Stimulated activated CD4-positive, alpha-beta T cell treated with anti-CD3 and anti-CD28 coated beads, Interleukin-1b, Interleukin-23, amount 100 ng/mL, for 4 hours (primary cell): ENCODE measurements at places on chromosomes 2 and 18.
A peak's percentile ranks its signal among the peaks of the same experiment; 100 is the strongest.

DNA sequence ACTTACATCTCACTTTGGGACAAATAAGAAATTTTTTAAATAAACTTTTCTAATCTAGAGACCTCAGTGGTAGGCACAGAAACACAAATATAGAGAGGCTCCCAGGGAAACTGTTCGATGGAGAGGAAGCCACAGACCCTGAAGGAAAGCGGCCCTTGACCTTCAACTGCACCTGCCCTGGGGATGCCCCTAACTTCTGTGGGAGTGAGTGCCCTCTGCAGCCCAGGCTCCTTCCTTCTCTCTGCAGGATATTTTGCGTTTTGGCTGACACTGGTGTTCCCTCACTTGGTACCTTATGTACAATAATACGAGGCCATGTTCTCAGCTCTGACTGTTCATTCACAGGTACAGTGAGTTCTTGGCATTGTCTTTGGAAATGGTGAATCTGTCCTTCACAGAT is 64.8 kb upstream of the MAL start:
- no peak for DNase-seq

DNA sequence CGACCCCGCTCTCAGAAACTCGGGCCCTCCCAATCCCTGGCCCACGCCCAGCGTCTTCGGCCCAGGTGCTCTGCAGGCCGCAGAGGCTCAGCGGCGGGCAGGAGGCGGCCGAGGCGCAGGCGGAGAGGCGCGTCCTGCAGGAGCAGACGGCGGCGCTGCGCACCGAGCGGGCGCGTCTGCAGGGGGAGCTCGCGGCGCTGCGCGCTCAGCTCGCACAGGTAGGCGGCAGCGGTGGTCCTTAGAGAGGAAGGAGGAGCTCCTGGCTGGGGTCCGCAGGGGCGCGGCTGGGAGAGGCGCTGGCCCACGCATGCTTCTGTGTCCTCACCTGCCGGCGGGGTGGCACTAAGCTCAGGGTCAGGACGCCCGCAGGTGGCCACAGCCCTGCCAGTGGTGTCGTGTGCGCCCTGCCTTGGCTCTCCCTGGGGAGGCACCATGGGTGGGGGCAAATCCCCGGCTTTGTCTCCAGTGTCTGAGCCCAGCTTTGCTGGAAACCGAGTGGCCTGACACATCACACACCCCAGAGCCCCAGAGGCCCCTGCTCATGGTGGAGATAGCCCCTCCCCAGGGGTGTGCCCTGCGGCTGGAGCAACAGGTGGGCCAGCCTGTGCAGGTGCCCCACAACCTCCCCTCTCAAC is 14.9 kb upstream of the SNED1 start:
- peak; percentile 17 for DNase-seq

DNA sequence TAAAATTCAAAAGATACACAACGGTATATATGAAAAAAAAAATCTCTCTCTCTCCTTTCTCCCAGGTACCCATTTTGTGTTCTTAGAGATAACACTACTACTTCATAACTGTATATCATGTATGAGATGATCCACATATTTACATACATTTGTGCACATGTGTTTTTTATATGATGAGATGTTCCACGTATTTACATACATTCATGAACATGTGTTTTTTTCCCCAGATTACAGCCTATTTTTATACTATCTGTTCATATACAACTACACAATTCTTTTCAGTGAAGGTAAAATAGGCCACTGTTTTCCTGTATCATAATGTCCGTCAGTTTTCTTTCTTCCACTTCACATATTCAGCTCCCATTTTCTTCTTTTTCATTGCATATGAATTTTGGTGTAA is 808.9 kb downstream of the LRRTM4 start:
- no peak for DNase-seq

- DNase-seq = no peak
Observed at GRCh38 chr2:136162438-136162837, 44.5 kb upstream of the CXCR4 start.

- DNase-seq = no peak
Observed at GRCh38 chr2:26455670-26456439, 22.1 kb downstream of the OTOF start.

DNA sequence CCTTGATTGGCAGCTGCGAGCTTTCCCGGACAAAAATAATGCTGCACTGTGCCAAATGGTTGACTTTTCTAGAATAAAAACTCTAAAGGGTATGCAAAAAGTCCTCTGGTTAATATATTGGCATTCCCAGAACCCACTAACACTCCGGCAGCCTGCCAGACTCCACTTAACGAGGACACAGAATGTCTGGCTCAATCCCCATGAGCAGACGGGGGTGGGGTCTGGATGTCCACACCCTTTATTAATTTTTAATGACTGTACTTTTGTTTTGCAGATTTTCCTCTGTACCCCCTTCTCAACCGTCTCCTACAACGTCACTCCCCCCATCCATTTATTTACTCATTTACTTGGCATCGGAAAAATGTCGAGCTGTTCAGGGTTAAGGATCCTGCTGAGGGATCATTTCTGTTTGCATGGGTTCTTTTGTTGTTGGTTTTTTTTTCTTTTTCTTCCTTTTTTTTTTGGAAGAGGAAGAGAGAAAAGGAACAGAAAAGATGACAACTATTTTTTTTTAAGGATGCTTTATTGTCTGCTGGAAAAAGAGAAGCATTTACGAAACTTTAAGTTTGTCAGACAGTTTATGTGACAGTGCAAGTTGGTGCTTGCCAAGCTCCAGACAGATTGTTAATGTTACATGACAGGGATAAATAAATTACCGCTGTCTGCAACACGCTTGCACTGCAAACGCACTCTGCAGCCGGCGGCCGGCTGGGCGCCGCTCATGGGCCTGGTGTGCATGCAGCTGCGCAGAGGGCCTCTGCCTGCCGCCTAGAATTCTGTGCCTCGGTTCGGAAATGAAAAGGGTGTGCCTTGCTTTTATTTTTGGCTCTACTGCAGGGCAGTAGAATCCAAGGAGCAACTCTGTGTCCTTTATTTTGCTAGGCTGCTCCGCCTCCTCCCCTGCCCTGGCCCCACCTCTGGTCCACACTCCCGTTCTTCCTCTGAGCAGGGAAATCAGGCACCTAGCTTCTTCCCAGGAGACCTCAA is 3.6 kb downstream of the LDLRAD4 start:
- no peak for DNase-seq
